NT2/D1 (cell line): ENCODE measurements at places on chromosomes 3 and 15.

GRCh38 chr3:177251755-177252154, 54.5 kb upstream of the TBL1XR1 start:
- DNase-seq = no peak

DNA sequence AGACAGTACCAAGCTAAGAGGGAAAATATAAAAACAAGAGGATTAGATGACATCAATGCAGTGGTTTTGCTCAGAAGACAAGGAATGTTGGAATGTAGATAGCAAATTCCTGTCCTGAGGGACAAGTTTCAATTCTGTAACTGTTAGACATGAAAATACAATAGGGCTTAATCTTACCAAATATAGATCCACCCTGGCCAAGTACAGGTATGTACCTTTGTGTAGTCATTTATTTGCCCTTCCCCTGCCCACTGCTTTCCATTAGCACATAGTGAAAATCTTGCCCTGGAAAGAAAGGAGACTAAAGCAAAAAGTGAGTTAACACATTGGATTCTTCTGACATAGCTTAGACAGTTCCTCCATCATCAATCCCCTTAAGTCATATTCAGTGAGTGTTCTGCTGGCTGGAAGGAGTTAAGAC, 389.0 kb upstream of the THBS1 start:
- no peak for DNase-seq

- no peak for DNase-seq
Measured at GRCh38 chr3:47580481-47580880, 1.8 kb upstream of the CSPG5 start.

GRCh38 chr3:179045719-179046402, 25.7 kb downstream of the ZMAT3 start:
- DNase-seq = no peak

GRCh38 chr3:150050510-150050909, 79.8 kb upstream of the PFN2 start:
- DNase-seq = no peak

GRCh38 chr15:79989682-79990081, 18.7 kb upstream of the BCL2A1 start:
- no peak for DNase-seq
